Thyroid gland (tissue), 4 donors: ENCODE measurements at places on chromosomes 5 and 9. TPM values are rescaled to one million over a fixed set of nuclear protein-coding genes. Genes with fewer than 3 reads are reported as not detected.
A peak's percentile ranks its signal among the peaks of the same experiment; 100 is the strongest.

- DNase-seq: peak; percentile 72
- no peaks in the 10 kb centered on the region for H3K27me3 ChIP-seq
- H3K4me3 ChIP-seq: no peak overlapping the region
- H3K27ac ChIP-seq: peak overlapping the region; percentile 92
- no peaks in the 10 kb centered on the region for H3K36me3 ChIP-seq
- H3K4me1 ChIP-seq: peaks cover 41% of the 10 kb centered on the region
These were observed 76.3 kb downstream of the MUSK start for GRCh38 chr9:110744715-110745384.

GRCh38 chr9:129353697-129354336 lies 175.8 kb upstream of the IER5L start:
- peaks cover 19% of the 10 kb centered on the region for H3K4me1 ChIP-seq
- no peak for DNase-seq
- no peak overlapping the region for H3K27ac ChIP-seq
- no peak overlapping the region for H3K4me3 ChIP-seq
- H3K27me3 ChIP-seq: peaks cover 7% of the 10 kb centered on the region

DNA sequence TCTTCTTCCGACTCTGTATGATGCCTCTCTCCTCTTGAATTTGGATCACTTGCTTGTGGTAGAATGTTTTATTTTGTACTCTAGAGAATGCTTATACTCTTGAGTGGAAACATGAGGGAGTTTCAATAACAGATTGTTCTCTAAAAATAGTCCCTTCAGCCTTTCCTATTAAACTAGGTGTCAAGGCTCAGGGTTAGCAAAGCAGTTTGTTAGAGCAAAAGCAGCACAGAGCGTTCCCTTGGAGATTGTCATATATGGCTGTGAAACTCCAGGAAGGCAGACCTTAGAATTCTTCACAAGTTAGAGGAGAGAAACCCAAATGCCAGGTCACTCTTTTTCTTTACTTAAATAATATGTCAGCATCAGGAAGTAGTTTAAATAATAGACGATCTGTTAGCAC lies 33.0 kb downstream of the MAMDC2 start:
- H3K4me3 ChIP-seq: no peak overlapping the region
- H3K36me3 ChIP-seq: no peaks in the 10 kb centered on the region
- no peak overlapping the region for H3K27ac ChIP-seq
- peaks cover 29% of the 10 kb centered on the region for H3K4me1 ChIP-seq
- no peaks in the 10 kb centered on the region for H3K27me3 ChIP-seq

GRCh38 chr5:130109152-130109551 lies 204.9 kb downstream of the CHSY3 start:
- H3K27me3 ChIP-seq: no peaks in the 10 kb centered on the region
- H3K4me1 ChIP-seq: no peaks in the 10 kb centered on the region
- H3K36me3 ChIP-seq: no peaks in the 10 kb centered on the region
- H3K27ac ChIP-seq: no peak overlapping the region
- DNase-seq: no peak

- no peak overlapping the region for H3K4me3 ChIP-seq
- no peak overlapping the region for H3K27ac ChIP-seq
- no peaks in the 10 kb centered on the region for H3K36me3 ChIP-seq
- H3K27me3 ChIP-seq: no peaks in the 10 kb centered on the region
- no peak for DNase-seq
- peaks cover 20% of the 10 kb centered on the region for H3K4me1 ChIP-seq
These were observed 137.0 kb downstream of the PBX3 start for GRCh38 chr9:125884218-125884595.

DNA sequence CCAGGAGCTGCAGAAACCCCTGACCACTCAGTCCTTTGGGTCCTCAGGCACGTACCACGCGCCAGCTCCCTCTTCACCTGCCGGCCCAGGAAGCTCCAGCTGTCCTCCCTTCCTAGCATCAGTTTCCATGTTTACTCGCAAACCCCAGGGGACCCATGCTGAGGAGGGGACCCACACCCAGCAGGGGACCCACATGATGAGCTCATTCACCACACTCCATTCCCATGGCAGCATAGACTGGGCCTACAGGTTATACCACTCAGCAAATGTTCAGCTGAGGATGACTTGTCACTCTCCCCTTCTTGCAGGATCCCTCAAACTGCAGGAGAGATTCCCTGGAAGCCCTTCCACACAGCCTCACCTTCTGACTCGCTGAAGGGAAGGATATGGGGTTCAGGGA lies 73.5 kb upstream of the GALNT10 start:
- no peak for DNase-seq
- no peaks in the 10 kb centered on the region for H3K27me3 ChIP-seq
- H3K4me1 ChIP-seq: peaks cover 9% of the 10 kb centered on the region

- no peak for DNase-seq
- no peak overlapping the region for H3K4me3 ChIP-seq
- no peaks in the 10 kb centered on the region for H3K27me3 ChIP-seq
These were observed 46.9 kb downstream of the C9orf50 start for GRCh38 chr9:129573977-129574376.

DRD1 gene
- not detected for total RNA-seq

DNA sequence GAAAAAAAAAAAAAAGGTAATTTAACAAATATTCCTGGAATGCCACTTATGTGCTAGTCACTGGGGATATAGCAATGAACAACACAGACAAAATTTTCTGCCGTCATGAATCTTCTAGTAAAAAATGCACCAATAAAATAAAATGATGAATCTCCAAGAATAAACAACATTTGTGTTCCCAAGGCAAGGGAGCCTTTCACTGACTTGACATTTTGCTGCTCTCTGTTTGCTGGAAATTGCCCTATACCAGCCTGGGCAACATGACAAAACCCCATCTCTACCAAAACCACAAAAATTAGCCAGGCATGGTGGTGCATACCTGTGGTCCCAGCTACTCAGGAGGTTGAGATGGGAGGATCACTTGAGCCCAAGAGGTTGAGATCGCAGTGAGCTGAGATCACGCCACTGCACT lies 64.5 kb upstream of the ERBIN start:
- no peaks in the 10 kb centered on the region for H3K36me3 ChIP-seq
- H3K4me3 ChIP-seq: no peak overlapping the region
- H3K4me1 ChIP-seq: peaks cover 4% of the 10 kb centered on the region
- DNase-seq: peak; percentile 3
- no peak overlapping the region for H3K27ac ChIP-seq

GRCh38 chr5:24401773-24402172 lies 243.0 kb downstream of the CDH10 start:
- H3K36me3 ChIP-seq: no peaks in the 10 kb centered on the region
- no peak for DNase-seq

GABRA6 gene
- total RNA-seq: not detected

- no peaks in the 10 kb centered on the region for H3K36me3 ChIP-seq
- DNase-seq: peak; percentile 41
- H3K27ac ChIP-seq: no peak overlapping the region
- H3K27me3 ChIP-seq: no peaks in the 10 kb centered on the region
- H3K4me3 ChIP-seq: peak overlapping the region; percentile 29
These were observed 710 bp upstream of the PIP5KL1 start for GRCh38 chr9:127931092-127931881.

DNA sequence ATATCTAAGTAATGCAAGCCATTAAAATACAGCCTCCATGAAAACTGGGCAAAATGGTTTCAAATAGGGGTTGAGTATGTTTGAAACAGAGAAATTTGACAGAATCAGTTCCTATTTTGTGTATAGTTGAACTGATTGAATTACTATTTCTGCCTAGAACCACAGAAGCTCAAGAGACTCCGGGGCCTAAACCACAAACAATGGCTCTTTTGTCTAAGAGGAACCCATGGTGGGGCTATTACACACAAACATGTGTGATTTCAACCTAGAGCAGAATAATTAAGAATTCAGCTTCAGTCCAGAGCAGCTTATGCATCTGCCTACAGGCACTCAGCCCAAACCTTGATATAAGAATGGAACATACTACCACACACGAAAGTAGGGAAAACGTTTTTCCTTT lies 171.2 kb upstream of the MPDZ start:
- no peaks in the 10 kb centered on the region for H3K4me1 ChIP-seq
- no peak for DNase-seq
- H3K36me3 ChIP-seq: no peaks in the 10 kb centered on the region
- H3K27me3 ChIP-seq: no peaks in the 10 kb centered on the region

DNA sequence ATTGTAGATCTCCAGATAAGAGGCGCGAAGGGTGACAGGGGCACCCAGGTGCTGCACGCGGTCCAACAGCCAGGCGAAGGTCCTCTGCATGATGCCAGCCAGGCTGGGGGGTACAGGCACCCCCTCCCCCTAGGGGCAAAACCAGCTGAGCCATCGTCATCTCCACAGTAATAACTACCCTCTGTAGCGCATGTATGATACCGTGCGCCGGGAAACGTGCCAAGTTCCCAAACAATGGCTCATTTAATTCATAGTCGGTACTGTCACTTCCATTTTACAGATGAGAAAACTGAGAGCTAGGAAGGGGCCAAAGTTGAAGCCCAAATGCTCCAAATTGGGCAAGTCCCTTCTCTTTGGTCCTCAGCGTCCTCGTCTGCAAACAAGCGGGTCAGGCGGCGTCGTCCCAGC lies 1.5 kb downstream of the KIF12 start:
- H3K27me3 ChIP-seq: no peaks in the 10 kb centered on the region
- peaks cover 4% of the 10 kb centered on the region for H3K36me3 ChIP-seq
- DNase-seq: peak; percentile 28
- peaks cover 16% of the 10 kb centered on the region for H3K4me1 ChIP-seq
- H3K27ac ChIP-seq: no peak overlapping the region

DNA sequence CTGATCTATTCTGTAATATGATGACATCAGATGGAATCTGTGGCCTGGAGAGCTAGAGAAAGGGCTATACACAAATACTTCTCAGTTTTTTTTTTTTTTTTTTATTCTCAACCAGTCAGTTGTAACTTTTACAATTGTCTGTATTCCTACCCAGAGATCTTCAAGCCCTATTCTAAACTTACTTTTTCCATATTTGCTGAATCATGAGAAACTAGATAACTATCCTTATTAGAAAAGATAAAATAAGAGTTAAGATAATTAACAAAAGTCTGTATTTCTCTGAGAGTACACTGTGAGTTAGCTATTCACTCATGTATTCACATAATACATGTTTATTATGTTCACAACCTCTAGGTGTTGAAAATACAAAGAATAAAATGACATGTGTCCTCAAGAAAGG lies 1575.9 kb downstream of the EFNA5 start:
- H3K4me3 ChIP-seq: no peak overlapping the region
- H3K27me3 ChIP-seq: no peaks in the 10 kb centered on the region
- H3K4me1 ChIP-seq: no peaks in the 10 kb centered on the region

DNA sequence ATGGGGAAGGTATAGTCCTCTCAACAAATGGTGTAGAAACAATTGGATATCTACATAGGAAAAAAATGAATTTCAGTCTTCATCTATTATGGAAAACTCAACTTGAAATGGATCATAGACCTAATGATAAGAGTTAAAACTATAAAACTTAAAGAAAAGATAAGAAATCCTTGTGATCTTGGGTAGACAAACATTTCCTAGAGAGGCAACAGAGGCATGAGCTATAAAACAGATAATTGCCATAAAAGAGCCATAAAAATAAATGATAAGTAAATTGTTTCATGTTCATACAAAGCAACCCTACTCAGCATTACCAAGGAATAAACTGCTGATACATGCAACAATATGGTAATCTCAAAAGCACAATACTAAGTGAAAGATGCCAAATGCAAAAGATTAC lies 76.2 kb downstream of the SNX18 start:
- no peak overlapping the region for H3K27ac ChIP-seq
- no peak overlapping the region for H3K4me3 ChIP-seq
- peaks cover 32% of the 10 kb centered on the region for H3K4me1 ChIP-seq
- no peak for DNase-seq
- no peaks in the 10 kb centered on the region for H3K27me3 ChIP-seq
- H3K36me3 ChIP-seq: no peaks in the 10 kb centered on the region

PCDHB7 gene
- 2.0 TPM for total RNA-seq

DNA sequence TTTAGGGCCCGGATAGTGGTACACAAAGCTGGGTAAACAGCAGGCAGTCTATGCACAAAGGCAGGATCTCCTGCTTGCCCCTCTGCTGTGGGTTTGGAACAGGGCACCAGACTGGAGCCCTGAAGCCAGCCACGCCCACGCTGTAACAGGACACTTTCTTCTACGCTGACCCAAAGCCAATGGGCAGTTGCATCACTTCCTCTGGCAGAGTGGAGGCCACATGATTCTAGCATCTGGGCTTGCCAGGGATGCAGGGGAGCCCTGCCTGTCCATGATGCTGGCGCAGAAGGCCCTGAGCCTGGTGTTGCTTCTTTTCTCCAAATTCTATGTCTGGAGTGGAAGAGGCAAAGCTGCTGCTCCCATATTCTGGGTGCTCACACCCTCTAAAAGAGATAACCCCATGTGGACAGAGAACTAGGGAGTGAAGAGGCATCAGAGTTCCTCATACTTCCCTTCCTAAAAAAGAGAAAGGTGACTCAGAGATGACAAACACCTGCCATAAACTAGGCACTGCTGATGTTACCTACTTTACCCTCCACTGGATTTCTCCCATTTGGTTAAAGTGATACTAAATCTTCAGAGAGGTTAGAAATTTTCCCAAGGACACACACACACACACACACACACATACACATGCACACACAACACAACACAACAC lies 260.3 kb upstream of the KLF4 start:
- H3K4me1 ChIP-seq: peaks cover 44% of the 10 kb centered on the region
- no peaks in the 10 kb centered on the region for H3K36me3 ChIP-seq
- DNase-seq: peak; percentile 76
- no peaks in the 10 kb centered on the region for H3K27me3 ChIP-seq
- no peak overlapping the region for H3K4me3 ChIP-seq

GRCh38 chr5:14011089-14012020 lies 66.9 kb upstream of the DNAH5 start:
- peaks cover 24% of the 10 kb centered on the region for H3K4me1 ChIP-seq
- H3K4me3 ChIP-seq: peak overlapping the region; percentile 35
- H3K27me3 ChIP-seq: no peaks in the 10 kb centered on the region
- H3K27ac ChIP-seq: peak overlapping the region; percentile 43
- DNase-seq: peak; percentile 92
- H3K36me3 ChIP-seq: no peaks in the 10 kb centered on the region

- no peak for DNase-seq
- peaks cover 6% of the 10 kb centered on the region for H3K4me1 ChIP-seq
- no peak overlapping the region for H3K4me3 ChIP-seq
These were observed 146.6 kb downstream of the GAS1 start for GRCh38 chr9:86800681-86801080.

MYMK gene
- not detected for total RNA-seq

DNA sequence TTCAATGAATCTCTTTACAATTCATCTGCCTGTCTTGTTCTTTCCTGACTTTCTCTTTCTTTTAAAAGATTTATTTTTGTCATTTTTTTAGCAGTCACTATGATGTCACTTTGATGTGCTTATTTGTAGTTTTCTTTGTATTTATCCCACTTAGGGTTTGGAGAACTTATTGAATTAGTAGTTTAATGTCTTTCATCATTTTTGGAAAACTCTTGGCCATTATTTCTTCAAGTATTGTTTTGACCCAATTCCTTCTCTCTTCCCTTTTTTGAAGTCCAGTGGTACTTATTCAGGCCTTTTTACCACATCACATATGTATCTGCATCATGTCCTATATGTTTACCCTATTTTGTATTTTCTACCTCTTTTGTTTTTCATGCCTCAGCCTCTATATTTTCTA lies 48.9 kb upstream of the CCDC112 start:
- no peaks in the 10 kb centered on the region for H3K36me3 ChIP-seq
- H3K4me1 ChIP-seq: no peaks in the 10 kb centered on the region
- DNase-seq: no peak
- H3K27ac ChIP-seq: no peak overlapping the region
- H3K4me3 ChIP-seq: no peak overlapping the region

FOXE1 gene
- 445 TPM for total RNA-seq

ROPN1L gene
- not detected for total RNA-seq

SPATA31E1 gene
- not detected for total RNA-seq

GARIN3 gene
- not detected for total RNA-seq

NXNL2 gene
- 0.49 TPM for total RNA-seq

FREM1 gene
- 3.4 TPM for total RNA-seq

HRCT1 gene
- 2.3 TPM for total RNA-seq
